ENCODE measurements at places on chromosomes 2 and 18. TPM values are rescaled to one million over a fixed set of nuclear protein-coding genes. Genes with fewer than 3 reads are reported as not detected.

DNA sequence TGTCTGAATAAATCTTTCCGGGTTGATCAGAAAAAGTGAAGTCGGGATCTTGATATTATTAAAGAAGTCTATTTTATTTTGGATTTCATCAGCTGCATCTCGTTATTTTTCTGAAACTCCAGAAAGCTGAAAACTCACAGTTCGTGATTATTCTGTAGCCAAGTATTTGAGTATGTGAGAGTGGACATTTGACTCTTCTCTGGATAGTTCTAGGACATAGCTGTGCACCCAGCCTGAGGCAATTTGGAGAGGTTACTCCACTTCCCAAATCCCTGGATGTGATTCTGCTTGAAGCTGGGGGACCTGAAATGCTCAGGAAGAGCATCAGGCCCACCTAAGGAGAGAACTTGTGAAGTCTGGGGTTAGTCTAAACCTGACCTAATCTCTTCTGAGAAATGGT, 117.6 kb upstream of the PID1 start:
- DNase-seq, result no peak

DNA sequence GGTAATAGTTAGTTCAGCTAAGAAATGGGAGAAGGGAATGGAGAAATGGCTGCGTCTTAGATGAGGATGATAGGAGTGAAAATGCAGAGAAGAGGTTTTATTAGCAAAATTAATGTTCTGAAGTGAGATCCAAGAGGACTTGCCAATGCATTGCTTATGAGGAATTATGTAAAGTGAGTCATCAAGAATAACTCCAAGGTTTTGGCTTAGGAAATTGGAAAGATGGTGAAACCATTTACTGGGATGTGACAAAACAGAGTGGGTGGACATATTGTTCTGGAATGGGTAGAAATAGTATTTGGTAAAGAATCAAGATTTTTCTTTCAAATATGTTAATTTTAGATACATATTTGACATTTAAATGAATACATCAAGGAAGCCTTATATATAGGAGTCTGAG, 306.6 kb upstream of the CYRIA start:
- no peak for DNase-seq

GRCh38 chr18:63470751-63471150, 6.0 kb upstream of the SERPINB5 start:
- DNase-seq, result peak; percentile 13

GRCh38 chr2:15507061-15507460, 54.1 kb downstream of the NBAS start:
- DNase-seq, result no peak

- DNase-seq, result peak; percentile 57
Observed at GRCh38 chr2:165793161-165793778, 777 bp downstream of the GALNT3 start.

- DNase-seq, result no peak
Observed at GRCh38 chr2:166419616-166419934, 43.8 kb upstream of the SCN9A start.

DNA sequence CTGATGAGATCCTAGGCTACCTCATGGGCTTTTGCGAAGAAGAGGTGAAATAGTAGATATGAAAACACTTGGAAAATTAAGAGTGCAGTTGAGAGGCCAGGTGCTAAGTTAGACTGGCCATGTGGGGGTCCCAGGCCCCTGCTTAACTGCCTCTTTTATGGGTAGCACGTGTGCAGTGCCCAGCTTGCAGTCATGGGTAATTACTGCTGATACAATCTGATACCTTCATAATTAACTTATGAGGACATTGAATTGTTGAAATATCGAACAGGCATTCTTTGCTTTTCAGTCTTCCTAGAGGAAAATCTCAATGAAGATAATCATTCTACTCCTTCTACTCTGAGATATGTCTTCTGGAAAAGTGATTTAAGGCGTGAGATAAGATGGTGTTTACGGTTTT, 11.6 kb downstream of the TRAF3IP1 start:
- DNase-seq, result no peak

DNA sequence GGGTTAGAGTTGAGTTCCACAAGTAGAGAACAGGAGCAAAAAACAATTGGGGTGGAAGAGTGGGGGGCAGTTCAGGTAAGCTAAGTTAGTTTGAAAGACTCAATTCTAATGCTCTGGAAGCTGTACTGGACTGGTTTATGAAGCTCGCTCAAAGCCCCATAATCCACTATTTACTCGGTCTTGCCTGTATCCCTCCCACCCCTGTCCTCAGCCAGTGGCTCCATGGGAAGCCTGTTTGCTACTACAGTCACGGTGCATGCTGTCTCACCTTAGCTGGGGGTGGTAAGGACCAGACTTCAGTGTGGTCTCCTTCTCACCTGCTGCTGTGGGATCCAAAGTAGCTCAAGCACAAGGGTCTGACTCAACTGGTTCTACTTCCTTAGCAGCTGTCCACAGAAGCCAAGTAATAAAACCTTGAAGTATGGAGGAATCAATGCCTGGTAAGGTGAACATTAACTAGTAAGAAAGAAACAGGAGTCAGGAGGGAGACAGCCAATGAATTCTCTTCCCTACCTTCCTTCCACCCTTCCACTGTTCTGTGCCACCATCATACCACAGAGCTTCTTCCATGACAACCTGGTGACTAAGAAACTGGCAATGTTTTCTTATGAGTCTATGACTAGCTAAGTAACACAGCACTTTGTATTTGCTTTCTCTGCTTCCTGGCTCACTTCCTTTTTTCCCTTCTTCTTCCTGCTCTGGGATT, 230.8 kb downstream of the SRBD1 start:
- DNase-seq, result no peak

GRCh38 chr2:236117401-236117800, 50.8 kb downstream of the GBX2 start:
- no peak for DNase-seq

GRCh38 chr2:41928526-41928925, 119.3 kb upstream of the PKDCC start:
- no peak for DNase-seq

- DNase-seq, result no peak
Observed at GRCh38 chr2:197281421-197281820, 29.2 kb downstream of the ANKRD44 start.

- DNase-seq, result no peak
Observed at GRCh38 chr2:1405124-1405523, 8.1 kb upstream of the TPO start.

The CRYBA2 gene
- not detected for total RNA-seq

The SERPINB4 gene
- not detected for total RNA-seq

The CCDC93 gene
- total RNA-seq, result 13.6 TPM

The KCNIP3 gene
- 0.48 TPM for total RNA-seq

The ARL5A gene
- total RNA-seq, result 66.4 TPM

The BOLA3 gene
- 63.3 TPM for total RNA-seq

The DLGAP1 gene
- total RNA-seq, result 21.7 TPM

The NEU4 gene
- 0.41 TPM for total RNA-seq

The MERTK gene
- total RNA-seq, result 8.3 TPM

The NXPH2 gene
- total RNA-seq, result 0.55 TPM

The PLCD4 gene
- not detected for total RNA-seq

The EGR4 gene
- total RNA-seq, result 0.04 TPM

The DAPL1 gene
- not detected for total RNA-seq
